ENCODE measurements at places on chromosomes 1 and 21. TPM values are rescaled to one million over a fixed set of nuclear protein-coding genes. Genes with fewer than 3 reads are reported as not detected.

Gene NECTIN4
- total RNA-seq, result not detected

- H3K27me3 ChIP-seq, result no peaks in the 10 kb centered on the region
- no peak overlapping the region for H3K4me3 ChIP-seq
- peaks cover 2% of the 10 kb centered on the region for H3K4me1 ChIP-seq
- H3K36me3 ChIP-seq, result no peaks in the 10 kb centered on the region
These were observed 52.2 kb downstream of the DMRTB1 start for GRCh38 chr1:53511323-53511932.

Gene CNTN2
- not detected for total RNA-seq

Gene KCNN3
- not detected for total RNA-seq

DNA sequence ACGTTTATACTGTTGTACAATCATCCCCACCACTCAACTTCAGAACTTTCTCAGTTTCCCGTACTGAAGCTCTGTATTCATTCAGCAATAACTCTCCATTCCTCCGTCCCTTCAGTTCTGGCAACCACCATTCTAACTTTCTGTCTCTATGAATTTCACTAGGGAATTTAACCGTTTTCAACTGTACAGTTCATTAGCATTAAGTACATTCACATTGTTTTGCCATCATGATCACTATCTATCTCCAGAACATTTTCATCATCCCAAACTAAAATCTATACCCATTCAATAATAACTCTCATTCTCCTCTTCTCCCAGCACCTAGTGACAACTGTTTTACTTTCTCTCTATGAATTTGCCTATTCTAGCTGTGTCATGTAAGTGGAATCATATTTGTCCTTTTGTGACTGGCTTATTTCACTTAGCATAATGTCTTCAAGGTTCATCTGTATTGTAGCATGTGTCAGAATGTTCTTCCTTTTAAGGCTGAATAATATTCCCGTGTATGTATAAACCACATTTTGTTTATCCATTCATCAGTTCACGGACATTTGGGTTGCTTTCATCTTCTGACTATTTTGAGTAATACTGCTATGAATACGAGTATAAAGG is 75.0 kb downstream of the CEP350 start:
- H3K27me3 ChIP-seq, result no peaks in the 10 kb centered on the region
- H3K36me3 ChIP-seq, result no peaks in the 10 kb centered on the region
- H3K4me1 ChIP-seq, result peaks cover 4% of the 10 kb centered on the region
- no peak for DNase-seq
- no peak overlapping the region for H3K4me3 ChIP-seq

DNA sequence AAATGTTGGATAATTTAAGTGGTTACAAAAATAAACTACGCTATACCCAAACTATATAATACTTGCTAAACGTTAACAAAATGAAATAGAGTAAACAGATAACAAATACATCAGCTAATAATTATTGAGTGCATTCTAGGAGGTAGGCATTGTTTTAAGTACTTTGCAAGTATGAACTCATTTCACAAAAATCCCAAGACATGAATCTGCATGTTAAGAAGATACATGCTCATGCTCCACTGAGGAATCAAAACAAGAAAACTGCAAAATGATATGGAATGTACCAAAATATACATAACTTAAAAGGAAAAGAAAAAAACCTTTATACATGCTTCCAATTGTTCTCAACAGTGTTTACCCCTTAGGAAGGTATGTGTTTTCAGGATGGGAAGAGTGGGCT is 2.5 kb downstream of the FRRS1 start:
- no peak overlapping the region for H3K27ac ChIP-seq
- no peak for DNase-seq
- no peak overlapping the region for H3K4me3 ChIP-seq
- peaks cover 7% of the 10 kb centered on the region for H3K4me1 ChIP-seq
- H3K36me3 ChIP-seq, result no peaks in the 10 kb centered on the region
- H3K27me3 ChIP-seq, result no peaks in the 10 kb centered on the region
